Cardiac muscle cell (in vitro differentiated cells and primary cell): ENCODE measurements at places on chromosomes 3 and 15. TPM values are rescaled to one million over a fixed set of nuclear protein-coding genes. Genes with fewer than 3 reads are reported as not detected.

GRCh38 chr3:81164806-81165205 is 596.6 kb downstream of the GBE1 start:
- DNase-seq, result no peak

- no peak for DNase-seq
Observed at GRCh38 chr3:119181765-119182164, 8.4 kb downstream of the UPK1B start.

GRCh38 chr15:100966997-100967396 is 47.8 kb downstream of the LRRK1 start:
- no peak for DNase-seq

DNA sequence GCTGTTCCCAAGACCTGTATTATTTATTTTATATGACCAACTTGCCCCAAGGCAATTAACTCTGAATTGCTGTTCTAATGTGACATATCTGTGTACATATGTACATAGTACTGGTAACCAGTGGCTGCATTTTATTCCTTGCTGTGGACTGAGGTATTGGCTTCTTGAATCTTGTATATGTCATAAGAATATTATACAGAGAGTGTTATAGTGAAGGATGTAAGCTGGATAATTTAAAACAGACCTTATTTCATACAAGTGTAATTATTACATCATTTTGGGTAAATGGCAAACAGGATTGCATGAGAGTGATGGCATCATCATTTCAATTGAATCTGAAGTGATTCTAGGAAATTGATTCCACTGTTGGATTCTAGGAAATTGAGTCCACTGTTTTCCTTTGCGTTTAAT is 32.9 kb downstream of the B3GALNT1 start:
- no peak for DNase-seq

GRCh38 chr15:42094512-42094963 is at the start of gene PLA2G4D:
PLA2G4D (minus strand) TSS chr15:42094562; CDS start chr15:42094459, 103 bp downstream.
- DNase-seq, result no peak

DNA sequence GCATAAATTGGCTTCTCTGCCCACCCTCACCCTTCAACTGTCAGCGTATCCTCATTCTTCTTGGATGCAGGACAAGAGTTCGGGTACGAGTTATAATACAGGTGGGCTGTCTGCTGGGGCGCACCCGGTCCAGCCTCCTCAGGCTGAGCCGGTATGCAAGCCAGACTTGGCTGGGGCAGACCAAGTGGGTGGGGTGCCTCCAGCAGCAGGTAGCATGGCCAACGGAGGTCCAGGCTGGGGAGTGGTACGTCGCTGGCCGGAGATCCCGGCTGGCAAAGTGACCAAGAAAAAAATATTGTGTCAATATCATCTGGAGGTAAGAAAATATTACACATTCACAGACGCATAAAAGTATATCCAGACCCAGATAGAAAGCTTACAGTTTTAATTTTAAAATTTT is 45.6 kb downstream of the GATM start:
- no peak for DNase-seq

- no peak for DNase-seq
Observed at GRCh38 chr15:70545526-70545925, 217.8 kb downstream of the UACA start.

GRCh38 chr3:143551761-143552160 is 296.5 kb downstream of the SLC9A9 start:
- DNase-seq, result no peak

KNL1 gene
- polyA plus RNA-seq, result 1.4 and 12.1 TPM in 2 replicates

PP2D1 gene
- 0.13 and 0.27 TPM in 2 replicates for polyA plus RNA-seq

MUSTN1 gene
- polyA plus RNA-seq, result not detected in 2 replicates
